Hepatocyte (in vitro differentiated cells): ENCODE measurements at places on chromosomes 11 and 22. TPM values are rescaled to one million over a fixed set of nuclear protein-coding genes. Genes with fewer than 3 reads are reported as not detected.

- no peak for DNase-seq
These were observed 875.6 kb downstream of the METTL15 start for GRCh38 chr11:28983780-28984179.

DNA sequence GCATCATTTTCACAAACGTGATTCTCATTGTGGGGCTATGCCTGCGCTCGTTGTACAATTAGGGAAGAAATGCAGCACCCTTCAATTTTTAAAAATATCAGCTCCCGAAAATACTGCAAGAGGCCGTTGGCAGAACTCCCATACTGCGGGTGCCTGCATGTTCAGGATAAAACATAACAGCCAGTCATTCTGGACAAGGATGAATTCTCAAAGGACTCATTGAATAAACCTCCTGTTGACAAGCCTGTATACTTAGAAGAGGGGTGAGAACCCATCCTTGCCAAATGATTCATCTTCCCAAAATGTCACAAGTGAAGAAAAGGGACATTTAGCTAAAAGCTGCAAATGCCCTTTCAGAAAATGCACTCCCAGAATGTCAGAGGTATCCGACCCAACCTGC, 141.9 kb downstream of the CSNK2A3 start:
- no peak for DNase-seq

DNA sequence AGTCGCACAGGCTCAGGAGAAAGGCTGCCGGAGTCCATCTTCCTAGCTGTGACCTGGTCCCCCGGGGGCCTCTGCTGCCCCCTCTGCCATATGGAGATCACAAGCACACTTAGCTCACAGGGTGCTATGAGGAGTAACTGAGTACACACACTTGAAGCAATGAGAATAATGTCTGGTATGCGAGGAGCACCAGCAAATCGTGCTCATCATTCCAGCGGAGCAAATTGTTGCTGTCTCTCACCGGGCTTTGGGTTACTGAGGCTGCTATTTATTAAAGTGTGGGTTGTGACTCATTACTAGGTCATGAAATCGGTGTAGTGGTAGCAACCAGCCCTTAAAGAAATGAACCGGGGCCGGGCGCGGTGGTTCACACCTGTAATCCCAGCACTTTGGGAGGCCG, 48.1 kb upstream of the EIF3D start:
- DNase-seq, result no peak

DNA sequence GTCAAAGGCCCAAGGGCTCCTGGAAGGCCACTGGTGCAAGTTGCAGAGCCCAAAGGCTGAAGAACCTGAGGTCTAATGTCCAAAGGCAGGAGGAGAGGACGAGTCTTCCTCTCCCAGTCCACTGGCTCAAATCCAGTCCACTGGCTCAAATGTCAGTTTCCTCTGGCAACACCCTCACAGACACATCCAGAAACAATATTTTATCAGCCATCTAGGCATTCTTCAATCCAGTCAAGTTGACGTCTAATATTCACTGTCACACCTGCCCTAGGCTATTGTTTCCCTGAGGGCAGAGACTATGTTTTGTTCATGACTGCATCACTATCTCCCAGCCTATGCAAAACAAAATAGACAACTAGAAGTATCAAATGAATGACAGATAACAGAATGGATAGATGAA, 148.1 kb downstream of the SPON1 start:
- no peak for DNase-seq

GRCh38 chr11:15874704-15875103, 481.6 kb downstream of the SOX6 start:
- DNase-seq, result no peak

DNA sequence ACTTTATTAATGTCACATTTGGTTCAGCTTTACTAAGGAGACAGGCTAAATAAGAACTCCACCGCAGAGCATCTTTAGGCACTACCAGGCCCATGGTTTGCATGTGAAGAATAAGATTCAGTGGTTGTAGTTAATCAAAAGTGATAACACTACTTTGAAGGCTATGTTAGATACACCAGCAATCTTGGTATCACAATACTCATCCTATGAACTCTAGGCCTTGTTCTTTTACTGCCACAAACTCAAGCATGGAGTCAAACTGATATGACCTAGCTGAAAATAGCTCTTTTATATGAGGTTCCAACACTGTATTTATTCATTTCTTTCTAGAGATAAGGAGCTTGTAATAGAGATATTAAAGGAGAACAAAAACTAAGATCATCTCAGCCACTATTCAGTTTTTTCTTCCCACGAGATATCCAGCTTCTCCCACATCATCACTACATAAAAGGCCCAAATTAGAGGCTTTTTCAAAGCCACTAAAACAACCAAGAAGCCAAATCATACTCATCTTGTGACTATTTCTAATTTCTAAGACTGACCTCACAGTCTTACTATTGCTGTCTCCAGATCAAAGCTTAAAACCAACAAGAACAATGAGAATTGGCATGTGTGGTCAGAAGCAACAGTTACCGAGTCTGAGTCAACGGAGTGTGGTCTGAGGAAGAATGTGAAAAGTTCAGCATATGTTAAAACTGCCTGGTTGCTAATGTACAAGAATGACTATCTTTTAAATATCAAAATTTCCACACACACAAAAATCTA, 25.1 kb upstream of the GUCY1A2 start:
- DNase-seq, result no peak

DNA sequence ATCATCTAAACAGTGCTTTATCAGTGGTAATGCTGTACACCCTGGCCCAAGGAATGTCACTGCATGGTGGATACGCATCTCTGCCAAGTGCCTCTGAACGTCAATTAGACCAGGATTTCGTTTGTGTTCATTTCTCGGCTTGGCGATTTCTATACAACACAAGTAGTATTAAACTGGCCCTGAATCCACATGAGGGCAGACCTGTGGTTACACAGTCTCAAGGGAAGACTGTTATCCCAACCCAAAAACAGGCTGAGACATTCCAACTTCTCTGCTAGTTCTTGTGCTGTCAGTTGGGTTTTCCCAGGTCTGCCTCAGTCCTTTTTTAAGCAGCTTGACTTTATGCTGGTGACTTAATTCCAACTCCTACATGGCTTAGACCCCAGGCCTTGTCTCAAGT, 58.1 kb downstream of the HIRA start:
- no peak for DNase-seq

GRCh38 chr22:43388420-43388851, 23.4 kb upstream of the MPPED1 start:
- DNase-seq, result peak; percentile 86

- no peak for DNase-seq
These were observed 324.6 kb upstream of the MTNR1B start for GRCh38 chr11:92644595-92645445.

GRCh38 chr11:79189055-79189454, 251.8 kb downstream of the TENM4 start:
- DNase-seq, result no peak

- DNase-seq, result no peak
These were observed 17.4 kb upstream of the CTSC start for GRCh38 chr11:88354912-88355311.

DNA sequence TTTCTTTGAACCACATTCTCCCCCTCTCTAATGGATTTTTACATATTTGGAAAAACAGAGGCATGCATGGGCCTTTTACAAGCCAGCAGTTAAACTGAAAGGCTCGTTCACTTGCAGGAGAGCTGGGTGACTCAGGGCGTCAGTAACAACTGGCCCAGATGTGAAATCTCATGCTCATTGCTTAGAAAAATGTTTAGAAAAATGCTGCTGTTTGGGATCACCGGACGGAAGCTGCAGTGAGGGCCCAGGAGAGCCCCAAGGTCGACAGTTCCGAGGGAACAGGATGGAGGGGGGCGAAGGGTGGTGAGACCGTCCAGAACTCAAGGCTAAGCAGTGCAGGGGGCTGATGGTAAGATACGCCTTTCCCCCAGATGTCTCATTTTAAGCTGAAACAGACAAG, 41.7 kb upstream of the SMTN start:
- no peak for DNase-seq

DNA sequence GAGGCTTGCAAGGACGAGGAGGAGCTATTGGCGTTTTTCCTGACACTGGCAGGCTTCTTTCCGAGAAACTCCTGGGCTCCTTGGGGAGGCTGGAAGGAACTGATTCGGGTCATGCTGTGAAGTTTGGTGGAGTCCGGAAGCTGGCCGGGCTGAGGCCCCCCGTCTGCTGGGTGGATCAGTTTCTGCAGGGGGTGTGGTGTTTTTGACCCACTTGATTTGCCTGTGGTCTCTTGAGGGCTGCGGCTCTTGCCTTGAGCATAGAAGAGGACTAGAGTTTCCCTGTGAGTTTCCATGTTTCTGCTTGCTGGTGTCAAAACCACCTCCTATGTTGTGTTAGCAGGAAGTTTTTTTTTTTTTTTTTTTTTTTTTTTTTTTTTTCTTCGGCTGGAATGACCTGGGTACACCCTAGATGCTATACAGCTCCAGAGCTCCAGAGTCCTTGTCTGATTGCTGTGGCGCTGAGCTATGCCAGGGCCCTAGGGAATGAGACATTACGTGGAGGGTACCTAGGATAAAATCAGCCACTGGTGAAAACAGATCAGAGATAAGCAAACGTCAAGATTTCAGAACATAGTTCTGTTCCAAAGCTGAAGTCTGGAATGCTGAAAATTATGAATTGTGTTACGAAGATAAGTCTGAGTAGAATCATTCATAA, 728 bp downstream of the TBC1D22A start:
- no peak for DNase-seq

- DNase-seq, result no peak
These were observed 7.1 kb downstream of the VSIG10L2 start for GRCh38 chr11:125952973-125953372.

DNA sequence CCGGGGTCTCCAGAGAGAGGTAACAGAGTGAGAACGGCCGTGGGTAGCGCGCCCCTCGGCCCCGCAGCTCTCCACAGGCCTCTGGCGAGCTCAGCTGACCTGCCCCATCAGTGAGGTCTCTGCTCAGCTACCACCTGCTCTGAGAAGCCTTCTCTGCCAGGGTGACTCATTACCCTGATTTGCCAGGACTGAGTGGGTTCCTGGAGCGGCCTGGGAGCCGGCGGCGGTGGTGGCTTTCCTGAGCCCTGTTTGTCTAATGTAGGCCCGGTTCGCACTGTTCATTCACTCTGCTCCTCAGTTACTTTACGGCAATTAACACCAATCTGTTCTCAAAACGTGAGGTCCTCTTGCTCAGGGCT, 351.0 kb upstream of the B3GAT1 start:
- DNase-seq, result no peak

The ADAMTS8 gene
- total RNA-seq, result 1.9 and 2.3 TPM in 2 replicates

The ZNF215 gene
- 3.3 and 3.6 TPM in 2 replicates for total RNA-seq

The OVOL1 gene
- 26.0 and 26.3 TPM in 2 replicates for total RNA-seq

The SCUBE2 gene
- total RNA-seq, result 8.6 and 14.2 TPM in 2 replicates

The CSNK2A3 gene
- total RNA-seq, result 0.83 and 2.4 TPM in 2 replicates

The MSANTD4 gene
- total RNA-seq, result 29.7 and 32.6 TPM in 2 replicates

The MS4A3 gene
- not detected in 2 replicates for total RNA-seq

The APOA4 gene
- total RNA-seq, result 1,055 and 1,133 TPM in 2 replicates

The PLA2G3 gene
- 0.04 and 0.10 TPM in 2 replicates for total RNA-seq

The KIRREL3 gene
- 0.33 TPM in 1 of 2 replicates, not detected in the other for total RNA-seq
